Right renal cortex interstitium (tissue), 3 donors: ENCODE measurements at places on chromosomes 7 and 10. TPM values are rescaled to one million over a fixed set of nuclear protein-coding genes. Genes with fewer than 3 reads are reported as not detected.

MACC1 gene
- polyA plus RNA-seq, result 11.0 TPM

DNA sequence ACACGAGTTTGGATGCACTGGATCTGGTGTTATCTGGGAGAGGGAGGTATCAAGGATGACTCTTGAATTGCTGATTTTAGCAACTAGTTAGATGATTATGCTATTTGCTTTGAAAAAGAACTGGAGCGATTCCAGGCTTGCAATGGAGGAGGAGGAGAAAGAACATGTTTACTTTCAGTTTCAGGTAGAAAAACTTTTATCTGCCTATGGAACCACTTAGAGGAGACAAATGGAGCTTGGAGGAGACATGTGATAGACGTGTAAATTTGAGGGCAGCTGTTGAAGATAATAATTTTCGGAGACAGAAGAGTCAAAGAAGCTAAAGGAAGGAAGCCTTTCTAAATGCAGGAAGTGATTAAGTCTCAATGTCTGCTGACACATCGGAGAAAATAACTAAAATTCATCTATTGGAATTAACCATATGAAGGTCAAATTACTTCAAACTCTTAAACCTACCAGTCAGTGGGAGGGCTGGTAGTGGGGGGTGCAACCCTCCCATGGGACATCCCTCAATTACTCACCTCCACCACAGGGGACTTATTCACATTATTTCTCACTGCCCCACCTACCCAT is 56.4 kb upstream of the GNAI1 start:
- no peak for DNase-seq

DNA sequence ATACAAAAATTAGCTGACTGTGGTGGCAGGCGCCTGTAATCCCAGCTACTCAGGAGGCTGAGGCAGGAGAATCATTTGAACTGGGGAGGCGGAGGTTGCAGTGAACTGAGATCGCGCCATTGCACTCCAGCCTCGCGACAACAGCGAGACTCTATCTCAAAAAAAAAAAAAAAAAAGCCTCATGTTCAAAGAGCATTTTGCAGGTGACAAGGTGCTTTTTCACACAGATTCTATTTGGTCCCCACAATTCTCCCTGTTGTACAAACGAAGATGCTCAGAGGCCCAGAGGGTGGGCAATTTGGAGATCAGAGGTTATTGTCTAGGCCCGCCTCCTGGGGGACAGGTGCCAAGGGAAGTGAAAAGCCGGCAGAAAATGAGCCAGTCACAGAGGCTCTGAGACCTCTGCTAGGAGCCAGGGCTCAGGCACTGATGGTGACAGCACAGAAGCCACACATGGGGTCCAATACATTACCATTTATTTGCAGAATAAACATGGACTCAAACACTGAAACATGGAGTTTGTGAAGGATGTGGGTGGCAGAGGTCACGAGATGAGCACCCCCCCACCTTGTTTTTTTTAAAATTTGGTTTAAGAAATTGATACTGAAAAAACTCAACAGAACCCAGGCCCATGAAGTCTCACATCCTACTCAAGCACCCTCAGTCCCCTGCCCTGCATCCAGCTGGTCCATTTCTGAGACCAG is 882 bp upstream of the GAL3ST4 start:
- no peak for DNase-seq

- DNase-seq, result no peak
These were observed 22.7 kb upstream of the HHEX start for GRCh38 chr10:92667078-92667477.

TRIM50 gene
- 0.21 TPM for polyA plus RNA-seq

UCN3 gene
- 2.4 TPM for polyA plus RNA-seq

DNA sequence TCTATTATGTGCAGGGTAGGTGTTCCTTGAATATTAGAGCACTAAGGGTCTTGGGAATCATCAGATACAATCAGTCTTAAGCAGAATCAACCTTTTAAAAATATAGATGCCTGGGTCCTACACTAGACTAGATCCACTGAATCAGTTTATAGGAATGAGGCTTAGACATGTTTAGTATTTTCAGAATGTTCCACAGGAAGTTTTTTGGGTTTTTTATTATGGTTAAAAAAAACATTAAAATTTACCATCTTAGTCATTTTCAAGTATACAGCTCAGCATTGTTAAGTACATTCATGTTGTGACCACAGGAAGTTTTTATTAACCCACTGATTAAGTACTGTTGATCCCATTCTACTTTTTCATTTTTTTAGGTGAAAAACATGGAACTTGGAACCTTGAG is 135.7 kb downstream of the LCOR start:
- no peak for DNase-seq
